ENCODE measurements at places on chromosomes 4 and X. TPM values are rescaled to one million over a fixed set of nuclear protein-coding genes. Genes with fewer than 3 reads are reported as not detected.

Gene IL13RA1
- 0.47 TPM for total RNA-seq

Gene RGN
- total RNA-seq, result not detected

GRCh38 chrX:48831909-48832291 lies 3.5 kb downstream of the PCSK1N start:
- peaks cover 67% of the 10 kb centered on the region for H3K27me3 ChIP-seq
- peaks cover 15% of the 10 kb centered on the region for H3K4me1 ChIP-seq
- peak; percentile 8 for DNase-seq
- no peak overlapping the region for H3K27ac ChIP-seq

DNA sequence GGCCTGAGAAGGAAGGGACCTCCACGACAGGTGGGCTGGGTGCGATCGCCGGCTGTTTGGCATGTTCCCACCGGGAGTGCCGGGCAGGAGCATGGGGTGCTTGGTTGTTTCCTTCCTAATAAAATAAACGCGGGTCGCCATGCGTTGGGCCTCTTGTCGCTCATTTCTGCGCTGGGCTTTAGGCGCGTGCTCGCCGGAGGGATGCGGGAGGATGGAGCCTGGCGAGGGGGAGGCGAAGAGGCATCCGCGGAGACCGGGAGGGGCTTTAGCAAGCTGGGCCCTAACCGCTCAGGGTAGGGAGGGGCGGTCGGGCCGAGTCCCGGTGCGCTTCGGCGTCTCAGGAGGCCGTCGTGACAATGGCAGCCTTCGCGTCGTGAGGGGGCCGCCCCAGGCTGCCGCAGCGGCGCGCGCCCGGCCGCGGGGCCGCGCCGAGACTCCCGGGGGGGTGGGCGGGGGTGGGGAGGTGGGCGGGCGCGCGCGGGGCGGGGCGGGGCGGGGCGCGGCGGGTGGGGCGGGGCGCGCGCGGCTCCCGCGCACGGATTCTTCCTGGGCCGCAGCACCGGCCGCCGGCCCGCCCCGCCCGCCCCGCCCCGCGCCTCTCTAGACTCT lies 476 bp upstream of the GDI1 start:
- H3K27me3 ChIP-seq, result no peaks in the 10 kb centered on the region
- peak overlapping the region; percentile 79 for H3K4me3 ChIP-seq
- peak; percentile 58 for DNase-seq
- H3K27ac ChIP-seq, result peak overlapping the region; percentile 90
- H3K4me1 ChIP-seq, result peaks cover 18% of the 10 kb centered on the region
- H3K36me3 ChIP-seq, result peaks cover 5% of the 10 kb centered on the region

DNA sequence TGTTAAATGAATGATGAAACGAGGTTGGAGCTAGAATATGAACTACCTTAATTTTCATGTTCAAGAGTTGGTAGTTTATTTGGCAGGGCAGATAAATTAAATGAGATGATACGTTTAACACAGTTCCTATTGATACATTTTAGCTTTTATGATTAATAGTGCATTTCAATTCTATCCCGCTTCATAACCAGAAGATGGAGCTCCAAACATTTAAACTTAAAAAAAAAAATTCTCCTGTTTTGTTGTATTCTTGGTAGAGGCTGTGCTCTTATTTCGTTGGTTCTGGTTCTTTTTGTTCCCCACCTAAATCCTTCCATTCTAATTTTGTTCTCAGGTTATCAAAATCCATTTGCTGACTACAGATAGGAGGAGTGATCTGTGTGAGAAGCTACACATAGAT lies 71.8 kb upstream of the PTPN13 start:
- no peak overlapping the region for H3K4me3 ChIP-seq
- no peaks in the 10 kb centered on the region for H3K4me1 ChIP-seq
- DNase-seq, result no peak
- H3K27ac ChIP-seq, result no peak overlapping the region

Gene NUDT6
- 6.8 TPM for total RNA-seq

Gene BEX5
- 4.5 TPM for total RNA-seq

DNA sequence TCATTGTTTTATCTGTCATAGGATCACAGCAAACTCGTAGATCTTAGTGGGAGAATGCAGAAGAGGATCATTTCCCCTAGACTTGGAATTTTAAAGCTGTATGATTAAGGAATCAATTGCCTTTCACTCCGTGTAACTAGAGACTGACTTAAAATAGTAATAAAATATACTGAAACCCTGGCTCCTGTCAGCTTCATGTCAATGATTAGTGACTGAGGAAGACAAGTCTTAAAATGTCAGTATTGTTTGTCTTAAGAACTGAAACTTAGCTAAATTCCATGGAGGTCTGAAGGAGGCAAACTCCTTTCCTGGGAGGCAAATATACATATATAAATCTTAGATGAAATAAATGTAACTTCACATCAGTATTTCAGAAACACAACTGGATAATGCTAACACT lies 1016.7 kb upstream of the PCDH10 start:
- H3K36me3 ChIP-seq, result no peaks in the 10 kb centered on the region
- no peak overlapping the region for H3K27ac ChIP-seq
- no peak for DNase-seq
